Activated naive CD8-positive, alpha-beta T cell treated with anti-CD3 and anti-CD28 coated beads, Interleukin-2, amount 10 ng/mL, durations not matched to agents 7 days and 5 days (primary cell): ENCODE measurements at places on chromosomes 3 and 15. TPM values are rescaled to one million over a fixed set of nuclear protein-coding genes. Genes with fewer than 3 reads are reported as not detected.

The RTP1 gene
- total RNA-seq, result not detected

The LCMT2 gene
- total RNA-seq, result 13.0 TPM

The SAMD7 gene
- not detected for total RNA-seq

The NEK10 gene
- 0.67 TPM for total RNA-seq

The MKRN3 gene
- 2.9 TPM for total RNA-seq

The MKRN2OS gene
- not detected for total RNA-seq

GRCh38 chr15:60473135-60473534, 5.8 kb downstream of the ICE2 start:
- H3K4me3 ChIP-seq, result no peak overlapping the region
- no peak for DNase-seq
- H3K36me3 ChIP-seq, result peaks cover 31% of the 10 kb centered on the region
- H3K27me3 ChIP-seq, result no peaks in the 10 kb centered on the region

DNA sequence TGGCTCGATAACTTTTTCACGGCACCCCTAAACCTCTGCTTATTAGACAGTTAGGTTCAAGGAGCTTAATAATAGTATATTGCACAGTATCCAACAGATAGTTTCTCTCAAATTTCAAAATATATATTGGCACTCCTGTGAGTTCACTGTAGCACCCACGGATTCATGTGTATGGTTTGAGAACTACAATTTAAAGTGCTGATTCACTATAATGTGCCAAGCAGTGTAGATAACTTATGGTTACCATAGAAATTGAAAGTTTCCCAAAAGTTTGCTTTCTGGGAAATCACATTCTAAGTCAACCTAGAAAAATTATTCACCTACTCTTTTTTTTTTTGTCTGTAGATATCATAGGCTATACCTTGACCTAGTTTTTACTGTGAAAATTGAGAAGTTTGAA, 86.6 kb downstream of the GAP43 start:
- no peaks in the 10 kb centered on the region for H3K36me3 ChIP-seq
- no peak overlapping the region for H3K4me3 ChIP-seq
- no peak overlapping the region for H3K27ac ChIP-seq

DNA sequence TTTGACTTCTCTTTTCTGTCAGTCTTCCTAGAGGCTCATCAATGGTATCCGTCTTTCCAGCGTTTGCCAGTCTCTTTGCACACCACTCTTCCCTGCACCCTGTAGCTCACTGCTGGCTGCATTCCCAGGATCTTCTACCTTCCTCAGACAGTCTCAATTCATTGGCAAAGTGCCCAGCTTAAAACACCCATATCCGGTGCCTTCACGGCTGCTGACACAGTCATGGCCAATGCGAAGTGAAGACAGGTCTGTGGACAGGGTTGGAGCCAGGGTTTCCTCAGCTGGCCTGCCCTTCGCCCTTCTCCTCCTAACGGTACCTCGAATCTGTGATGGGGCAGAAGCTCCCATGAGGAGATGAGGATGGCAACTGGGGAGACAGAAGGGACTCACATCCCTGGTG, 36.1 kb downstream of the PTH1R start:
- no peak overlapping the region for H3K27ac ChIP-seq
- no peak overlapping the region for H3K4me3 ChIP-seq
- H3K36me3 ChIP-seq, result peaks cover 28% of the 10 kb centered on the region
- peak; percentile 22 for DNase-seq
- peaks cover 17% of the 10 kb centered on the region for H3K4me1 ChIP-seq

- DNase-seq, result no peak
- no peaks in the 10 kb centered on the region for H3K36me3 ChIP-seq
- H3K27me3 ChIP-seq, result peaks cover under 1% of the 10 kb centered on the region
- H3K4me1 ChIP-seq, result no peaks in the 10 kb centered on the region
- H3K4me3 ChIP-seq, result no peak overlapping the region
Measured at GRCh38 chr3:192422997-192423342, 304.4 kb downstream of the FGF12 start.

DNA sequence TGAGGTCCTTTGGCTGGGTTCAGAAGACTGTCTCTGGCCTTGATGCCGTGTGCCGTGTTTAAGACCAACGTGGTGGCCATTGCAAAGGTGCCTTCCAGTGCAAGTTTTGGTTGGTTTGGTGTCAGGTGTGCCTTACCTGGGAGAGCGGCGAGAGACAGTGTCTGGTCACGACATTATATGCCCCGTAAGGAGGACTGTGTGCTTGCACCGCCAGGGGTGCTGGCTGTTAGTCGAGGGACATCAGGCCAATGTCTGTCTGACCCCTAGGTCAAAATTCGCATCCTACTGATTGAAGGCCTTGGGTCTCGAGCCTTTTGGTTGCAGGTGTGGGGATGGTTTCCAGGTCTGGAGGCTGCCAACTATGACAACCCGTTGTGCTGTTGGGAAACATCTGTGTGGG, 111.9 kb downstream of the SNRPN start:
- DNase-seq, result no peak
- no peak overlapping the region for H3K4me3 ChIP-seq
- no peaks in the 10 kb centered on the region for H3K4me1 ChIP-seq
- H3K36me3 ChIP-seq, result peaks cover 97% of the 10 kb centered on the region
- H3K27ac ChIP-seq, result no peak overlapping the region
- no peaks in the 10 kb centered on the region for H3K27me3 ChIP-seq

GRCh38 chr3:153624310-153625030, 462.4 kb downstream of the RAP2B start:
- peak overlapping the region; percentile 55 for H3K4me3 ChIP-seq
- H3K27me3 ChIP-seq, result no peaks in the 10 kb centered on the region
- peaks cover 16% of the 10 kb centered on the region for H3K36me3 ChIP-seq
- peak overlapping the region; percentile 80 for H3K27ac ChIP-seq
- H3K4me1 ChIP-seq, result peaks cover 42% of the 10 kb centered on the region
- DNase-seq, result no peak

- peak; percentile 43 for DNase-seq
- H3K27ac ChIP-seq, result no peak within 1 kb of the TSS
- H3K27me3 ChIP-seq, result peaks cover 57% of the 10 kb centered on the region
- H3K4me1 ChIP-seq, result peaks cover 1% of the 10 kb centered on the region
Measured at GRCh38 chr15:82647045-82647834, at the start of gene CPEB1. Gene CPEB1 (minus strand): TSS chr15:82647363. CDS start chr15:82628459, 18,904 bp downstream.

DNA sequence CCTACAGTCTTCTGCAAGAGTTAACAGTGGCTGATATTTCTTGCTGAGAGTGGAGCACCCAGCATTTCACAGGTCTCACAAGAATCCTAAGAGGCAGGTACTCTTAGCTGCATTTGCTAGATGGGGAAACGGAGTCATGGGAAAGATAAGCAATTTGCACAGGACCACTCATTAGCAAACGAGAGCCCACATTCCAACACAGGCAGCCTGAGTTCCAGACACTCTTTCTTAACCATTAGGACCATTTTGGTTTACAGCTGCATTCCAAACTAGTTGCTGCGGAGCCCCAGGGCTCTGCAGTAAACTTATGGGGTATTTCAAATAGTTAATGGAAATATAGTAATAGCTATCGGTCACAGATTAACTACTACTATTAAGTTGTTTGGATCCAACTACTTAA, 42.5 kb downstream of the LYZL4 start:
- peaks cover 2% of the 10 kb centered on the region for H3K36me3 ChIP-seq
- no peak overlapping the region for H3K27ac ChIP-seq
- no peak for DNase-seq
- peaks cover 2% of the 10 kb centered on the region for H3K27me3 ChIP-seq

DNA sequence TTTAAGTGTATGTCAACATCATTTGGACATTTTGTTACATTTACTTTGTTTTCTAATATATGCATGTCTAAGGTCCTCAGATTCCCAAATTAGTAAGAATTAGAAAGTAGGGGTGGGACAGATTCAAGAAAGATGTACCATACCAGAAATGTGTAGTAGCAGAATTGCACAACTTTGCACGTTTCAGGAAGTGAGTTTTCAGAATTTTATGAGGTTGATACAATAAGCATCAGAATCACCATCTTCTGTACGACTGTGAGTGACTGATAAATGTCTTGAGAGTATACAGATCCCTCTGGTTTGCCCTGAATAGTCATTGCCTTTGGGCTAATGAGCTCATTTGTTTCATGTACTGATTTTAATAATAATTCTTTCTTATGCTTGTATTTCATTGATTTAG, 9.3 kb downstream of the ARIH2 start:
- H3K36me3 ChIP-seq, result peaks cover 54% of the 10 kb centered on the region
- peak overlapping the region; percentile 28 for H3K4me3 ChIP-seq
- peaks cover 53% of the 10 kb centered on the region for H3K4me1 ChIP-seq
- DNase-seq, result no peak
- H3K27ac ChIP-seq, result no peak overlapping the region

GRCh38 chr15:27635916-27636315, 463.2 kb downstream of the OCA2 start:
- no peak overlapping the region for H3K4me3 ChIP-seq
- H3K27ac ChIP-seq, result no peak overlapping the region
- no peaks in the 10 kb centered on the region for H3K4me1 ChIP-seq
- no peaks in the 10 kb centered on the region for H3K36me3 ChIP-seq
- H3K27me3 ChIP-seq, result no peaks in the 10 kb centered on the region
